ENCODE measurements at places on chromosomes 3 and 15.

- DNase-seq: no peak
These were observed 23.1 kb upstream of the GABPB1 start for GRCh38 chr15:50377867-50378751.

DNA sequence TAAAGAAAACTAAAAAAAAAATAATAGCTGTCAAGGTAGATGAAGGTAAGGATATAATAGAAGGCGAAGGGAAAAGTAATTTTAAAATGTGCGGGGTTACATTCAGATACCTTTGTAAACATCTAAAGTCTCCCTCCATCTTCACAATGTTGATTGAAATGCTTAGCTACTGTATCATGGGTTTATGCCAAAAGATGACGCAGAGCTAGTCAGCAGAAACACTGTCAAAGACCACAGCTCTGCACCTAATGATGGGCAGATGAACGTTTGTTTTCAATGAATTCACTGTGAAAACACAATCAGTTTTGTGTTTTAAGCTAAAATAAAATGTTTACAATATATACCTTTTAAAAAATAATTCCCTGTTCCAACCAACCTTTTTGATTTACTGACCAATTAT lies 61.2 kb downstream of the RFTN1 start:
- peak; percentile 85 for DNase-seq

DNA sequence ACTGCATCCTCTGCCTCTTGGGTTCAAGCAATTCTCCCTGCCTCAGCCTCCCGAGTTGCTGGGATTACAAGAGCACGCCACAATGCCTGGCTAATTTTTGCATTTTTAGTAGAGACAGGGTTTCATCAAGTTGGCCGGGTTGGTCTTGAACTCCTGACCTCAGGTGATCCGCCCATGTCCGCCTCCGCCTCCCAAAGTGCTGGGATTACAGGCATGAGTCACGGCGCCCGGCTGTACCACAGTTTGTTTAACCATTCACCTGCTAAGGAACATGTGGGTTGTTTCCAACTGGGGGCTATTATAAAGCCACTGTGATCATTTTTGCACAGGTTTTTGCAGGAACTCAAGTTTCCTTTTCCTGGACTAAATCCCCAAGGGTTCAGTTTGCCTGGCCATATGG lies 123.2 kb upstream of the RAP2B start:
- DNase-seq: peak; percentile 36

DNA sequence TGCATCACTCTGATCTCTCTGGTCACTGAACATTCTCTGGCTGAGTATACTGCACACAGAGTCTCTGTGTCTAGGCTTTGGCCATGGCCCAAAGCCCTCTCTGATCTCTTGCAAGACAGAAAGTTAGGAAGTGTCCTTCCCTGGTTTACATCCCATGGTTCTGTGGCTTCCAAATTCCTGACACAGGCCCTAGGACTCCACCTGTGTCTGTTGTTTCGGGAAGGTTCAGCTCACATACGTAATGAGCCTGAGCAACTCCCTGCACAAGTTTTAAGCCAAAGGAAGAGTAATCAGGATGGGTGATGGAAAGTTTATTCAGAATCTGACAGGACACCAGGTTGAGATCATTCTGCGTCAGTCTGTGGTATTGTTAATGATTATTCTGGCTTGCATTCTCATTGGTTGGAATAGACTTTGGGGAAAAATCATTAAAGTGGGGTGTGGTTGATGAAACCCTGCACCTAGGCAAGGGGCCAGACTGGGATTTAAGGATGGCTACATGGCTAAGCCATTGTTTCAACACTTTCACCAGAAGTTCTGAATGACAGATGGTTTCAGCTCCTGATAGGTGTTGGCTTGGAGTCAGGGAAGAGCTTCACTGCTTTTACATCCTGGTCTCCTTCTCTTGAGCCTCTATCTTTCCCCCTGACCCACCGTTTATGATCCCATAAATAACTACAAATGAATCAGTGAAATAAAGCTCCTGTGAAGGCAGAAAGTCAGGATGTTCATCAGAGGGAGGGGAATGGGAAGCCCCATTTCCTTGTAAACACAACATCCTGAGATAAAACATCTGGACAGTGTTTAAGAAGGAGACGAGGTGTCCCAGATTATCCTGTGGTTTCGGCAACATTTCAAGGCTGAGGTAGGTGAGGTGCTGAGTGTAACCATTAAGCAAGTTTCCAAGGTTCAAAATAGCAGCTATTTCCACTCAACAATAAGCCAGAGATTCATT lies 14.1 kb downstream of the LCMT2 start:
- DNase-seq: no peak

GRCh38 chr3:16719426-16719825 lies 114.2 kb upstream of the DAZL start:
- no peak for DNase-seq

DNA sequence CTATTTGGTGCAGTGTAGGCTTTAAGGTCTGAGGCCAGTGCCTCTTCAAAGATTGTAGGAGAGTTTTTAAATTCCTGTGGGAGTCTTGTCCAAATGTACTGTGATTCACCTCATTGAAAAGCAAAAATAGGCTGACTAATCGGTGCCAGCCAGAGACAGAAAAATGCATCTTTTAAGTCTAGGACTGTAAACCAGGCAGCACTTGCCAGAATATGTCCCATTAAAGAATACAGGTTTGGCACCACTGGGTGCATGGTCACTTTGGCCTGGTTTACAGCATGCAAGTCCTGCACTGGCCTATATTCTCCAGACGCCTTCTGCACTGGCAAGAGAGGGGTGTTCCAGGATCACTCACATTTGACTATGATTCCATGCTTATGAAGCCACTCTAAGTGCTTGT lies 20.3 kb upstream of the NOX5 start:
- DNase-seq: peak; percentile 67

DNA sequence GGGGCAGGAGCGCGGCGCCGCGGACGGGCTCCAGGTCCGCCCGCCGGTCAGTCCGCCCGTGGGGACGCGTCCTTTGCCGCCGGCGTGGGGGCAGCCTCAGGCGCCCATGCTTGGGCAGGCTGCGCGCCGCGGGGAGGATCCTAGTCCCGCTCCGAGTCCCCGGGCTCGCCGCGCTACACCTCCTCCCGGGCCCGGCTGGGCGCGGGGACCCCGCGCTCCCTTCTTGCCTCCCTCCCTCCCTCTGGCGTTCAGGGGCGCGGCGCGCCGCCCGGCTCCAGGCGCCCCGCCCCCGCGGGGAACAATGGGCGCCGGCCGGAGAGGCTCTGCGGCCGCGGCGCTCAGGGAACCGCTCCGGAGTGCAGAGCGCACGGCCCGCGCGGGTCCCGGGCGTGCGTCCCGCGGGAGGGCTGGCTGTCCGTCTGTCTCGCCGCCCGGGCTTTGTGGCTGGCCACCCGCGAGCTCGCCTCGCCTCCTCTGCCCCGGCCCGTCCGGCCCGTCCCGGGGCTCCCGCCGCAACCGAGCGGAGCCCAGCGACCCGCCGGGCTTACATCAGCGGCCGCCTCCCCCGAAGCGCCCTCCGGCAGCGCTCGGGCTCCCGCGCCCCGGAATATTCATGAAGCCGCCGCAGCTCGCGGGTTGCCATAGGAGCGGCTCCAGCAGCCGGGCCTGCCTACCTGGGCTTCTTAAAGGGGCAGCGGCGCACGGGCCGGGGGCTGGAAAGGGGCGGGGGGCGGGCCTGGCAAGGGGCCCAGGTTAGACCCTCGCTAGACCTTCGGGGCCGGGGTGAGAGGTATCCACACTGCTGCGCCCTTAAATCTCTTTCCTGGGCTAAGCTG lies at the start of gene HCN4:
TSS of gene HCN4 (minus strand) at position 658 of the 836 bp plus-strand sequence. CDS start 688 bp downstream, outside the sequence.
- no peak for DNase-seq

- DNase-seq: no peak
These were observed 468.0 kb upstream of the TBL1XR1 start for GRCh38 chr3:177665122-177665808.

GRCh38 chr3:195746751-195747150 lies 26.0 kb downstream of the MUC20 start:
- no peak for DNase-seq

- no peak for DNase-seq
These were observed 212.4 kb downstream of the TBC1D2B start for GRCh38 chr15:77865106-77865610.

GRCh38 chr3:50274371-50275104 lies 4.3 kb upstream of the LSMEM2 start:
- DNase-seq: peak; percentile 45

DNA sequence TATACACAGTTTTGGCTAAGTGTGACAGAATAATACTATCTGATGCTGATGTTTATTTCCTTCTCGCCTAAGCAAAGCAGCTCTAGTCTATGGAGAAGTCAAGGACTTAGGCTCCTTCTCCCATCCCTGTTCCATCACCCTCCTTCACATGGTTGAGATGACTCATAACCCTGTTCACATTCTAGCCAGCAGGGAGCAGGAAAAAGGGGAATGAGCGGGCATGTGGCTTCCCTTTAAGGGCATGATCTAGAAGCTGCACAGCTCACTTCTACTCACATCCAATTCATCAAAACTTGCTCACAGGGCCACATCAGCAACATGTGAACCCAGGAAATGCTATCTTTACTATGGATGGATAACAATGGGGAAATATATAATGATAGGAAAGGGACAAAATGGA lies 40.9 kb downstream of the CBLB start:
- peak; percentile 87 for DNase-seq

DNA sequence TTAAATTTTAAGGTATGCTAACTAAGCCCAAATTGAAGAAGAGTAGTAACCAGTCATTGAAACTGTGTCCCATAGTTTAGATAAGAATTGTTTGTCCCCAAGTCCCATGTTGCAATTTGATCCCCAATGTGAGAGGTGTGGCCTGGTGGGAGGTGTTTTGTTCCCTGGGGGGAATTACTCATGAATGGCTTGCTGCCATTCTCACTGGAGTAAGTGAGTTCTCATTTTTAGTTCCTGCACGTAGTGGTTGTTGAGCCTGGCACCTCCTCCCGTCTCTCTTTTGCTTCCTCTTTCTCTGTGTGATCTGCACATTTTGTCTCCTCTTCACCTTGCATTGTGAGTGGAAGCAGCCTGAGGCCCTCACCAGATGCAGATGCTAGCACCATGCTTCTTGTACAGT lies 1271.0 kb downstream of the NSUN3 start:
- DNase-seq: peak; percentile 1

GRCh38 chr15:42772144-42772543 lies 35.2 kb upstream of the CDAN1 start:
- no peak for DNase-seq

DNA sequence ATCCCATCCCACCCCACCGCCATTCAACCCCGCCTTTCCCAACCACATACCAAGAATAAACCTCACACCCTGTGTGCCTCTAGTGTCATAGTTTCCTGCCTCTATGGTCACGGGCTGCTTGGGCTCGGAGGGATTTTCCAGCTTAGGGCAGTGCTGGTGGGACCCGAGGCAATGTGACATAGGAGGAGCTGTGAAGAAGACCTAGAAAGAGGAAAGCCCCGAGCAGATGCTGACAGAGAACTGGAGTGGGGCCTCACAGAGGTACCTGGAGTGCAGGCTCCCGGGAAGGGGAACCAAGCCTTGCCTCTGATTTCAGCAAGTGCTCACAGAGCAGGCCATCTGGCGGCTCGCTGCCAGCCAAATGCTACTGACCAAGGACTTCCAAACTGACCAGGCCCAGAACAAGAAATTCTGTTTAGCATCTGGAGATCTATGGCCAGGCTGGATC lies 27.5 kb downstream of the BHLHE40 start:
- peak; percentile 72 for DNase-seq

- DNase-seq: peak; percentile 23
These were observed 30.0 kb downstream of the SHQ1 start for GRCh38 chr3:72818092-72818773.

GRCh38 chr15:81330366-81331090 lies 6.6 kb upstream of the STARD5 start:
- no peak for DNase-seq

DNA sequence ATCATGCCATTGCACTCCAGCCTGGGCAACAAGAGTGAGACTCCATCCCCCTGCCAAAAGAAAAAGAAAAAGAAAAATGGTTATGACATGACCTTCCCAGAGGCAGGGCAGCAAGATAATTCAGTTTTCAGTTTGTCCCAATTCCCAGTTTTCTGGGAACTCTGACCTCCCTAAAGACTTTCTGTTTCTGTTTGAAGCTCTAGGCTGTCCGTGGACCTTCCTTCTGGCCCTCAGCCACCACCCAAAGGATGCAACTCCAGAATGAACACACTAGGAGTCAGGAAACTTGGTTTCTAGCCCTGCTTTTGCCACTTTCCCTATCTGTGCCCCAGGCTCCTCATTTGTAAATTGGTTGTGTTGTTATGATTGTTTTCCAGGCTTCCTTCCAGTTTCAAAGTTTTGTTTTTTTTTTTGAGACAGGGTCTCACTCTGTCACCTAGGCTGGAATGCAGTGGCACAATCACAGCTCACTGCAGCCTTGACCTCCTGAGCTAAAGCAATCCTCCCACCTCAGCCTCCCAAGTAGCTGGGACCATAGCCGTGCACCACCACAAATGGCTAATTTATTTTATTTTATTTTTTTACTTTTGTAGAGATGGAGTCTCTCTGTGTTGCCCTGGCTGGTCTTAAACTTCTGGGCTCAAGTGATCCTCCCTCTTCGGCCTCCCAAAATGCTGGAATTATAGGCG lies 68.6 kb downstream of the CDC25A start:
- peak; percentile 54 for DNase-seq

DNA sequence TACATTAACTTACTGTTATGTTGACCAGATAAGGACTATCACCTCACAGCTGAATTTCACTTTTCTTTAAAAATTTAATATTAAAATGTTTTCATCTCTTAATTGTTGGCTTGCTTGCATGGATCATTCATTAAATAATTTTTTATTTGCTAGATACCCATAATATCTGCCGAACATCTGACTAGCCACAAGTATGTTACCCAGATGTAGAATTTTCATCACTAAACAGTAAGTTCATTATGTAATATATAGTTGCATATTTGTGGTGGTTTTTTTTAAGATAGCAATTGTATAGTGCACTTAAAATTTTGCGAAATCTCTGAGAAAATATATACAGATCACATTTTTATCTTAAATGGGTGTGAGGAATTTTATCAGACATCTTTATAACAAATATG lies 190.4 kb downstream of the MBNL1 start:
- no peak for DNase-seq

- no peak for DNase-seq
These were observed 342.0 kb upstream of the NR2F2 start for GRCh38 chr15:95988574-95988887.

DNA sequence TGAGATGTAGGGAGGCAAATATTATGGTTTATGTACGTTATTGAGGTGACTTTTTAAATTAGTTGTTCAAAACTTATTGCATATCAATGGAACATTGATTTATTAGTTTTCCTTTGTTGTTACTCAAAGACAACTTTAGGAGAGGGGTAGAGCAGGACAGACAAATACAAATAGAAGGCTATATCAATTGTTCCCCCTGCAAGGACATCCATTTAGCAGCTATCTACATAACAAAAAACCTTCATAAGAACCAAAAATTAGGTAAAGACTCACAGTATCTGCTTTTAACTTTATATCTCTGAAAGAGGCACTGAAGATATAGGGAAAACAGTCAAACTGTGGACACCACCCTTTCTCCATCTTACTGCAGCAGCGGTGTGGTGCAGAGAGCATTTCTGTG lies 958.8 kb downstream of the DIPK2A start:
- DNase-seq: no peak

GRCh38 chr3:135324301-135324700 lies 529.2 kb downstream of the EPHB1 start:
- DNase-seq: no peak

DNA sequence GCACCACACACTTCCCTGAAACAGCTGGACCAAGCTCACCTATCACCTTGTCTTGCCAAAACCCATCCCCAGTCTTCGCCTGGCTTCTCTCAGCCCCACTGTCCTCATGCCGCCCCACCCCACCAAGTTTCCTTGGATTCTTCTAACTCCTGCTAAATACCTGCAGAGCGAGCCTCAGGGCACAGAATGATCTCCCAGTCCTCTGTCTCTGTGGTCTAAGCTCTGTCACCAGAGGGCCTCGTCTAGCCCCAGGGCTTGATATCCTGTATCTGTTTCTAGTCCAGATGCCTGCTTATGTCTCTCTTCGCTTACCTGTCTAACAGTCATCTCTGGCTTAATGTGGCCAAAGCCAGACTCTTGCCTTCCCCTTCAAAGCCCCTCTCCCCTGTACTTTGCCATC lies 9.7 kb downstream of the CCDC12 start:
- no peak for DNase-seq
